ENCODE measurements at places on chromosomes 4 and X.

GRCh38 chr4:18722748-18723191 lies 701.2 kb upstream of the LCORL start:
- DNase-seq, result no peak

DNA sequence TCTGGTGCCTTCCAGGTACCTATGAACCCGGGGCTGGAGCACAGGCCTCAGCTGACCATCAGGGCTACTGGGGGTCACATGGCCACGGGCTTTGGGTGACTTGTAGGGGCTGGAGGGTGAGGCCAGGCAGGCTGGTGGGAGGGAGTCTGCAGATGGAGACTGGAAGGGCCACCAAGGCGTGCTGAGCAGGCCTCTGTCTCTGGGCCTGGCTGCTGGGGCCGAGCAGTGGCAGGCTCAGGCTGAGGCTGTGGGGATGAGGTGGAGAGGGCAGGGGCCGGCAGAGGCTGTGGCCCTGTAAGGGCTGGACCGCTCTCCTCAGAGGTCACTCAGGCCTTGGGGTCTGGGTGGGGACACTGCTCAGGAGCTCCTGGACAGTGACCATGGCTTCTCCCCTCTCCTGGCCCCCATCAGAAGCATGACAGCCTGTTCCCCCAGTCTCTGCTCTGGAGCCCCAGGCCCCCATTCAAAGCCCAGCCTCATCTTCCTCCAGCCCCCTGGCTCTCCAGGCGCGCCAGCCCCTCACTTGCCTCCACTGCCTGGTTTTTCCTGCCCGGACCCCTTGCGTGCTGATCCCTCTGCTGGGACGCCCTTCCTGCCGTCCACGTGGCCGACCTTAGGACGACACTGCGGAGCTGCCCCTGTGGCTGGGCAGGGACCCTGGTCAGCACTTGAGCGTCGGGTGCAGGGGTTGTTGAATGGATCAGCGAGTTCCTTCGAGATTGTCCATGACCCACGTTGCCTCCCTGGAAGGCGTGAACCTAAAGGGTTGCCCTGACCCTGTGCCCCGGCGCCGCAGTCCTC lies 11.1 kb upstream of the NAT8L start:
- no peak for DNase-seq

- no peak for DNase-seq
Observed at GRCh38 chr4:77306496-77306895, 149.5 kb downstream of the CCNG2 start.

DNA sequence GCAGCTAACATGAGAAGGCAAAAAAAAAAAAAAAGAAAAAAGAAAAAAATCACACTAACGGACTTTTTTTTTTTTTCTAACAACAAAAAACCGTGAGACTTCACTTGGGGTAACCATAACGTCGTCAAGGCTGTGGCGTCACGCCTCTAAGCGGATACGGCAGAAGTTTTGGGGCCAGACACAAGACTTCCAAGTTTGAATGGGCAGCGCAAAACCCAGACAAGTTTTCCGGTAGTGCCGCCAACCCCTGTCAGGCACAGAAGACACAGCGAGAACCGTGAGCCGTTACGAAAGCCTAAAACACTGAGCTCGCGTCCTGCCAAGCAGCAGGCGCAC lies 556 bp upstream of the SMARCA5 start:
- no peak for DNase-seq

DNA sequence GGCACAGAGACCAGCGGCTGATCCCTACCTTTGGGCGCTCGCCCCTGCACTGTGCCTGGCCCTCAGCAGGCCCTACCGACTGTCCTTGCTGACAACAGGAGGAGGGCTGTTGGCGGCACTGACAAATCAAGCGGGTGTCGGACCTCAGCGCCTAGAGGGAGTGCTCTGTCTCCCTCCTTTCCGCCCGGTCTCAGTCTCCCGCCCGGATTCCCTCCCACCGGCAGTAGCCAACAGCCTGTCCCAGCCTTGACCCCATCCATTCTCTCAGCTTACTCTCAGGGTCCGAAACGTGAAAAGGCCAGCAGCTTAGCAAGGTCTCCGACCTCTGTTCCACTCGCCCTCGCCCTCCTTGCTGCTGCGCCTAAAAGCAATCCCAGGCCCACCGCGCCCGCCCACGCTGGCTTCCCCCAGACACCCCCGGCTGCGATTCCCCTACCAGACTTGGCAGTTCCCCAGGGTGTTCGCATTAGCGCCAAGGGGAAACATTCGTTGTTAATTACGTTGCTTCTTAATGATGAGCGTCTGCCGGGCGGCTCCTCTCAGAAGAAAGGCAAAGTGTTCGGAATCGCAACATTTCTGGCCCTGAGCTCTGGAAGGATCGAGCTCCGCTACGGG lies 96.2 kb downstream of the SOWAHB start:
- peak; percentile 42 for DNase-seq

GRCh38 chrX:47174846-47175587 lies 18.6 kb upstream of the UBA1 start:
- DNase-seq, result no peak

- DNase-seq, result no peak
Observed at GRCh38 chr4:98363431-98363830, 102.2 kb downstream of the RAP1GDS1 start.

DNA sequence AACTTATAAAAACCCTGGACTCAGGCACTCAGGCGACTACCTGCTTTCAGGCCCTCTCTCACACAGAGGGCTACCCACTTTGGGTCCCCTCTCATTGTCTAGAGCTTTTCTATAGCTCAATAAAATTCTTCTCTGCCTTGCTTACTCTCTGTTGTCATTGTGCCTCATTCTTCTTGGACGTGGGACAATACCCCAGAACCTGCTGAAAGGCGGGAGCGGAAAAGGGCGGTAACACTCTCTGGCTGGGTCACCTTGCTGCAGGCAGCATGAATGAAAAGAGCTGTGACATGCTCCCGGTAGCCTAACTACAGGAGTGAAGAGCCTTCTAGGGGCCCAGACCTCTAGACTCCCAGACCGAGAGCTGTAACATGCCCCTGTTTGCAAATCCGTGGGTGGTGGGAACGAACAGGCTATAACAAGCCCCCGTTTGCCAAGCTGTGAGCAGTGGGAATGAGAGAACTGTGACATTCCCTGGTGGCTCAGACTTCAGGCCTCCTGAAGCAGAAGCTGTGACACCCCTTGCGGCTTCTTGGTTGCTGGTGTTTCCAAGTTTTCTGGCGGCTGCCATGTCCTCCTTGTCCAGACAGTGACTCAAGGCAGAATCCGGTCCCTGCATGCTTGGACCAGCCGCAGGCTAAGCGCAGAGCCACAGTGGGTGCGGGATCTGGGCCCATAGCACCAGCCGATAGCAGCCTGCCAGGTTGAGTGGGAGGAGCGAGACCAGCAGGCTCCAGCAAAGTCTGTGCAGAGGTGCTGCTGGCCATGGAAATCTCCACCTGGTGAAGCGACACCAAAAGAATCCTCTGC lies 684.6 kb downstream of the ARAP2 start:
- DNase-seq, result no peak

GRCh38 chr4:7673121-7673520 lies 238.4 kb upstream of the PSAPL1 start:
- no peak for DNase-seq

GRCh38 chr4:168335621-168336020 lies 17.1 kb upstream of the DDX60 start:
- no peak for DNase-seq

GRCh38 chr4:4714331-4714730 lies 145.1 kb upstream of the MSX1 start:
- no peak for DNase-seq

DNA sequence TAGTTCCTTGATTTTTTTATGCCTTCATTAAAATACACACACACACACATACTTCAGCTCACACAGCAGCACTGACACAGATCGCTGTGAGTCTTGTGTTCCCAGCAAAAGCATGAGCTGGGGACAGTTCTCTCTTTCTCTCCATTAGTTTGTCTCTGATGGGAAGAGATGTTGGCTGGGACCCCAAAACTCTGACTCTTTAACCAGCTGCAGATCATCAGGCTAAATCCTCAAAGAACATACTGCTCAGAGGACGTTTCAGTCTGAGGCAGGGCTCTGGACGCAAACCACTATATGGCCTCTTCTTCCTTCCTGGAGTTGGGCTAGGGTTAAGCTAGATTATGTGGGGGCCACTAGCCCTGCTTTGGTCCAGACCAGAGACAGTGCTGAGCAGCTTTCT lies 109.6 kb downstream of the NHSL2 start:
- peak; percentile 49 for DNase-seq

GRCh38 chr4:174835536-174835935 lies 6.5 kb upstream of the GLRA3 start:
- no peak for DNase-seq

DNA sequence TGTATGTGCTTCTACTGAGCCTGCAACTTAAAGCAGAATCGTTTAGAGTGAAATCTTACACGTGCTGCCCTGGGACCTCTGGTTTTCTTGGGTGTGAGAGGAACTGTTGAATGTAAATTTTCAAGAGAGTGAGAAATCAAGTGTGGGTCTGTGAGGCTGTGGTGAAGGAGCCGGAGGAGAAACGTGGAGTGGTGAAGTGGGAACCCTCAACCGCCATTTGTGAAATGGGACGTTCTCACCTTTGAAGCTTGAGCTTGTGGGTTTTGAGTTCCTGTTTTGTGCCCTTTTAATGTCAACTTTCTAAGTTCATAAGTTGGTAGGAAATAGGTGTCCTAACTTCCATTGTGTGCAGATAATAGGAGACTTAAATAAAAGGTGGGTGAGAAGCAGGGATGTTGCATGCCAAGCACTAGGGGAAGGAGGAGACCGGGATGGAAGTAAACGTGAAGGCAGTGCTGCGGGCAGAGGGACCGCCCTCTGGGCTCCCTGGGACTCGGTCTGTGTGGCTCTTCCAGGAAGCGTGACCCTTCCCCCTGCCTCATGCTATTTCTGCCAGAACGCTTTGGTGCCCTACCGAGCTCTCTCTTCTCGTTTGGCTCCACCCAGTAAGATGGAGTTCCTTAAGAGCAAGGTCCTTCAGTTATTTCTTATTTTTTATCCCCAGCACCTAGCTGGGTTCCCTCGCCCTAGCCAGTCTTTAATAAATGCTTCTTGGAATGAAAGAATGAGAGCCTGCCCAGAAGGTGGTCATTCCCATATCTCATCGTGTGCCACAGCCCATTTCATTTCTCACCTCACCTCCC lies 56.0 kb downstream of the TMEM131L start:
- no peak for DNase-seq

DNA sequence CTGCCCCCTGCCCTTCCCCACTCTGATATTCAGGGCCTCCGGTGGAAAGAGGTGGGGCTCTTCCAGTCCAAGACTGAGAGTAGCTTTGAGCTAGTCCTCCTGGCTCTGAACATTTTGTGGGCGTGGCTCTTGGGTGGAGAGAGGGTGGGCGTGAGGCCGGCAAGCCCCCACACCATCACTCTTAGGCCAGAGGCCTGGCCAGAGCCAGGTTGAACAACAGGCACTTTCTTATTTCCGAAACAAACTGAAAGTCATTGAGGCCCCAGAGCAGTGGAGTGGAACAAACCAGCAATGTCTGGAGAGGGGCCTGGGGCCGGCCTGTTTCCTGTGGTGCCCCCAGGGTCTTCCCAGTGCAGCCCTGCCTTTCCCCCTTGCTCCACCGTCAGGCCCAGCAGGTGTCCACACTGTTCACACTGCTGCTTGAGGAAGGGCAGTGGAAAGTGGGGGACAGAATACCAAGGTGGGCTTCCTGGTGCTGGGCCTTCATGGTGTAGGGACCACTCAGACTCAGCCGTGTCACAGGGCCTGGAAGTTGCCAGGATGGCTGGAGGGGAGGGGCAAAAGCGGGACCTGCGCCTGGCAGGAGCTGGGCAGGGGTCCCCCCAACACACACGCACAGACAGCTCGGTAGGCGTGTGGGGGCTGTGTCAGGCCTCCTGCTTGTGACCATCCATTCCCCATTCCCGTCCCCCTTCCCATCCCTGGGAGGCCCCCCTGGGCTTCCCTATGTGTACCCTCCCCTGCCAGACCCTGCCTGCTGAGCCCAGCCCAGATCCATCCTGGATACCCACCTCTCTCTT lies 2.9 kb downstream of the ADRA2C start:
- DNase-seq, result no peak

- no peak for DNase-seq
Observed at GRCh38 chr4:156766846-156767245, 204.8 kb downstream of the PDGFC start.

DNA sequence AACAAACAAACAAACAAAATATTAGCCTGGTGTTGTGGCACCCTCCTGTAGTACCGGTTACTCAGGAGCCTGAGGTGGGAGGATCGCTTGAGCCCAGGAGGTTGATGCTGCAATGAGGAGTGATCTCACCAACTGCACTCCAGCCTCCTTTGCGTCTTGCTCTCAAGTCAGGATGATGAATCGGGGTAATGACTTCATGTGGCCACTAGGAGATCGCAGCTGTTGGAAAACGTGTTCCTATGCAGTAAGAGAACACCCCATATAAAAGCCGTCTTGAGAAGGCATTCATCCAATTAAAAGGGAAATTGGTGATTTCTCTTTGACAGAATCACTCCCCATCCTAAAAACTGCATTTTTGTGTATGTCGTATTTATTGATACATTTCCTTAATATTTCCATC lies 6.9 kb downstream of the CCNB3 start:
- no peak for DNase-seq

DNA sequence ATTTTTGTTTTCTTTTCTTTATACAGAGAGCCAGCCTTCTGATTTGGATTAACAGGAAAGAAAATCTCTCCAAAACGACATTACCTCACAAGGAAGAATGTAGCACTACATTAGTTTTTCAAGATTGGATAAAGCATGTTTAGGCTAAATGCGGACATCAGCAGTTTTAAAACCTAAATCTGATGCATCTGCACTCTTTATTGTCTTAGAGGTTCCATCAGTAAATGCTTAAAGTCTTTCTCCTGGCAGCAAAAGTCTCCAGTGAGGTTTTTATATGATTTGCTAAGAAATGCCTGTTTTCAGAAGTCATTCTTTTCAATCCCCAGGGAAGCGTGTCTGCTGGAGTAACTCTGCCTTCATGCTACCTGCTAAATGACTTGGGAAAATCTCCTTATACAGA lies 912.9 kb upstream of the INTU start:
- DNase-seq, result no peak

DNA sequence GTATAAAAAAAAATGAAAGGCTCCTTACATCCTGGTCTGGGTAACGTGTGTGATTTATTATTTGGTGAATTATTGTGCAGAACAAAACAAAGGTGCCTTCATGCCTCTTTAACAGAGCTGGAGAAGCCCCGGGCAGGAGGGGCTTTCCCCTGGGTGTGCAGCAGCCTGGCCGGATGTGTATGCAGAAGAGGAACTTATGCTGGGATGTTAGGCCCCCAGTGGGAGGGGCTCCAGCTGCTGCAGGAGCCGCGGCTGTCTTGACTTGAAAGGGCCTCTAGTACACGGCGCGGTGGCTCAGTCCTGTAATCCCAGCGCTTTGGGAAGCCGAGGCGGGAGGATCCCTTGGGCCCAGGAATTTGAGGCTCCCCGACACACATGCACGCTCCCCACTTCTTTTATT lies 16.0 kb downstream of the CCNQ start:
- DNase-seq, result peak; percentile 67

DNA sequence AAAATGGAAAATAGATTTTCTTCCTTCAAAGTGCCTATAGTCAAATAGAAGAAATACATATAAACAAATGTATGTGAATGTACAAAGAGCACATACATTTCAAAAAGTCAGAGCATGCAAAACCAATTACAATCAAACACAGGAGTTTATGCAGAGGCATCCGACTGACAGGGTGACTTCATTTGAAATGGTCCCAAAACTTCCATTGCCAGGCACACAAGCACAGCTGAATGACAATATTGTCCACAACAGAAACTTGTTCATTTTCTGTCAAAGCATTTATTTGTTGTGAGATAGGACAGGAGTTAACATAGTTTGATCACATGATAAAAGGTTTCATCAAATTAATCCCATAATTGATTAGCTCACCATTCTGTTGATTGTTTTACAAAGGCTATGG lies 96.4 kb upstream of the TTC29 start:
- no peak for DNase-seq
